NCI-H1048 (cell line): ENCODE measurements at places on chromosomes 16 and 17.

DNA sequence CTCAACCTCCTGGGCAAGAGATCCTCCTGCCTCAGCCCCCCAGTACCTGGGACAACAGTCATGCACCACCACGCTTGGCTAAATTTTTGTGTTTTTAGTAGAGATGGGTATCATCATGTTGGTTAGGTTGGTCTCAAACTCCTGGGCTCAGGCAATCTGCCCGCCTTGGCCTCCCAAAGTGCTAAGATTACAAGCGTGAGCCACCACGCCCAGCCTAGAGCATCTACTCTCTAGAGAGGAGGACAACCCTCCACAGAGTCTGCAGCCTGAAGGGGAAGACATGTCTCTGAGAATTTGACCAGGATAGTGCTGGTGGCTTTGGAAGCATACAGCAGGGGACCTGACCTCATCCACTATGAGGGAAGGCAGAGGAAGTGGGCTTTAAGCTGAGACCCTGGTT, 4.7 kb upstream of the GRB2 start:
- DNase-seq, result no peak

- no peak for DNase-seq
Measured at GRCh38 chr17:71315568-71315967, 805.3 kb upstream of the SOX9 start.

GRCh38 chr17:4530799-4531730, 24.1 kb downstream of the MYBBP1A start:
- no peak for DNase-seq

- DNase-seq, result no peak
Measured at GRCh38 chr17:2419486-2419885, 18.6 kb upstream of the MNT start.

GRCh38 chr16:3443108-3444031, at the start of the genes NAA60 and ZNF597:
Gene NAA60 (plus strand): TSS chr16:3443680. CDS start chr16:3476228, 32,548 bp downstream.
Gene ZNF597 (minus strand): TSS chr16:3443504. CDS start chr16:3443153, 351 bp downstream.
- no peak for DNase-seq

GRCh38 chr17:47879028-47879585, 16.9 kb upstream of the SP2 start:
- no peak for DNase-seq

DNA sequence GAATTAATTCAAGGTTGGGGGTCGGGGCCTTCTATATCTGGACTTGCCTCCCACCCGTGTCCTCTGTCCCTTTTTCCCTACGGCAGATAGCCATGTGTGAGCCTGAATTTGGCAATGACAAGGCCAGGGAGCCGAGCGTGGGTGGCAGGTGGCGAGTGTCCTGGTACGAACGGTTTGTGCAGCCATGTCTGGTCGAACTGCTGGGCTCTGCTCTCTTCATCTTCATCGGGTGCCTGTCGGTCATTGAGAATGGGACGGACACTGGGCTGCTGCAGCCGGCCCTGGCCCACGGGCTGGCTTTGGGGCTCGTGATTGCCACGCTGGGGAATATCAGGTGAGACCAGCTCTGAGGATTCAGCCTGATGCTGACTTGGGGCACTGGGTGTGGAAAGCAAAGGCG, 365 bp downstream of the AQP8 start:
- DNase-seq, result no peak

- no peak for DNase-seq
Measured at GRCh38 chr17:11935734-11936406, 61.4 kb downstream of the ZNF18 start.

DNA sequence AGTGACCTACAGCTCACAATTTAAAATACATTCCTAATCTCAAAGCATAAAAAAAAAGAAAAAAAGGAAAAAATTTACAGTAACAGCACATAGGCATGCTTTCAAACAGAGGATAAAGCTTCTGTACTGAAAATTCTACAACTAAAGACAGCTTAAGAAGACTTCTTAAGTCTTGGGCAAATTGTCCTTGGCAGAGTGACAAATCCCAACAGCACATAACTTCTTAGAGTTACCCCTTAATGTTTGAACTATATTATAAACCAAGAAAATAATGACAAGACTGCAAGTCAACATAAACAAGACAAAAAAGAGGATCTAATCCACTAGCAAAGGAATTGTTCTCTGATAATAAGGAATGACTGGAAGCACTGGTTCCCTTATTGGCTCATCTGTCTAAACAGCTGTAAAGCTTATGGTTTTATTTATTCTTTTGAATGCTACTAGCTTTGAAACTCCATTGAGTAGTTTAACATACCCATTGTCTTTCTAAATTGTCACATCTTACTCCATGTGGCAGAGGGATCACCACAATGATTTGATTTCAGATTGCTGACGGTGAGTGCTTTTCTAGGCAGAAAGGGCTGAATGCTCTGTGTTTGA, 1576.8 kb upstream of the GOT2 start:
- DNase-seq, result no peak

- no peak for DNase-seq
Measured at GRCh38 chr17:68710035-68710780, 109.0 kb upstream of the FAM20A start.

DNA sequence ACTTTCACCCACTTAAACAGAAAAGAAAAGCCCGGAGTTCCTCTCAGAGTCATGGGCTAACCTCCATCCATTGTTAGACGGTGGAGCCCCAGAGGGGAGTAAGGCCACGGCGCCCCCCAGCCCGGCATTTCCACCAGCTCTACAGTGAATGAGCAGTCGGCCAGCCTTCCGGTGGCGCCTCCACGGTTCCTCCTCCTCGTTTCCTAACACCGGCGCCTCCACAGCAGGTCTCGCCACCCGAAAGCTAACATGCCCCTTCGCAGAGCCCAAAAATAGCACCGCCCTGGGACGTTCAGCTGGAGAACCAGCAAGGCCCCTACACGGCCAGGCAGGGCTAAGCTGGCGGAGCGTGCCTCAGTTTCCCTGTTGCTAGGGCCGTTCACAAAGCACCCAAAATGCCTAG, 858 bp downstream of the MMD start:
- DNase-seq, result no peak

DNA sequence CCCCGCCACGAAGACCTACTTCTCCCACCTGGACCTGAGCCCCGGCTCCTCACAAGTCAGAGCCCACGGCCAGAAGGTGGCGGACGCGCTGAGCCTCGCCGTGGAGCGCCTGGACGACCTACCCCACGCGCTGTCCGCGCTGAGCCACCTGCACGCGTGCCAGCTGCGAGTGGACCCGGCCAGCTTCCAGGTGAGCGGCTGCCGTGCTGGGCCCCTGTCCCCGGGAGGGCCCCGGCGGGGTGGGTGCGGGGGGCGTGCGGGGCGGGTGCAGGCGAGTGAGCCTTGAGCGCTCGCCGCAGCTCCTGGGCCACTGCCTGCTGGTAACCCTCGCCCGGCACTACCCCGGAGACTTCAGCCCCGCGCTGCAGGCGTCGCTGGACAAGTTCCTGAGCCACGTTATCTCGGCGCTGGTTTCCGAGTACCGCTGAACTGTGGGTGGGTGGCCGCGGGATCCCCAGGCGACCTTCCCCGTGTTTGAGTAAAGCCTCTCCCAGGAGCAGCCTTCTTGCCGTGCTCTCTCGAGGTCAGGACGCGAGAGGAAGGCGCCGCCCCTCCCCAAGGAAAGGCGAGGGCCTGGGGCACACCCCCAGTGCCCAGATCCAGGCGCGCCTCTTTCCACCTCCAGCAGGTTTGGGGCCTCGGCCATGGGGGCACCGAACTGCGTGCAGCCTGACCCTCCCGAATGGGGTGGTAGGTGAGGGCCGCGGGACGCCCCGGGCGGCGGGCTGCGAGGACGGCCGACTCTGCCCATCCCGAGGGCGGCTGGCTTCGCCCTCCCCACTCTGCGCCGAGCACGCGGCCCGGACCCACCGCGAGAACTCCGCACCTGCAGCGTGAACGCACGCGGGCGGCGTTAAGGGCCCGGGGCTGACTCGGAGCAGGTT, 664 bp downstream of the HBQ1 start:
- DNase-seq, result no peak

DNA sequence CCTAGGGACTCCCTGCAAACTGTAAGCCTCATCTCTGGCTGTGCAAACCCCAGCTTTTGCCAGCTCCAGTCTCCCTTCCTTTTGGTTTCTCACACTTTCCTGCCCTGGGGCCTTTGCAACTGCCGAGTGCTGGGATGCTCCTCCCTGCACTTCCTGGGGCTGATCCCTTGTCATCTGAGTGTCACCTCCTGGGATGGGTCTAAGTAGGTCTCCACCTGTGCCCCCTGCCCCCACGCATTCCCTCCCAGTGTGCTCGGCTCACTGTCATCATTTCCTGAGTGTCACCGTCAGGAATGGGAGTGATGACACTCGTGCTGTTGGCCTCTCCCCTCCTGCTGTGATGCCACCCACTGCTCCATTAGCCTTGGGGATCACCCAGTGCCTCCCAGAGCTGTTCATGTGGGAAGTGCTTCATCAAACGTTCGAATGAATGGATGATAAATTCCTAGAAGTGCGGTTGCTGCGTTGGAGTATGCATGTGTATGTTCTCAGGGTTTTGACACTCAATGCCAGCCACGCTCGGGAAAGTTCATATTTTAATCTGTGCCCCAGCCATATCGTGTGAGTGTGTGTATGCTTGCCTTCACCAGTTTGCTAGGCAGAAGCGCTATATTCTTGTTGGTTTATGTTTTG, 189.9 kb downstream of the NTN1 start:
- DNase-seq, result no peak

- DNase-seq, result no peak
Measured at GRCh38 chr16:22252317-22252716, 44.9 kb upstream of the POLR3E start.

DNA sequence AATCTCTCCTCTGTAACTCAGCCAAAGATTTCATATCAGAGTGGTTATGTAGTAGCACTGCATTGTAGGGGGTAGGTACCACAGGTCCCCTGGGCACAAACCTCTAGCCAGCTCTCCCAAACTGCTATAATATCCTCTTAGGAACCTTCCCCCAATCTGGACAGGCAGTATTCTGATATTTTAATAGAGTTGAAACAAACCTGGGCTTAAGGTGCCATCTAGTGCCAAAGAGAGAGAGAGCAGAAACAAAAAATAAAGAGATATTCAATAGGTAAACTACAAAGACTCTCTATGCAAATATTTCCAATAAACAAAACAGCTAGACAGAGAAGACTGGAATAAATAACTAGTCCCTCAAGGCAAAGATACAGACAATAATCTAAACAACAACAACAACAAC, 1070.0 kb downstream of the CDH11 start:
- no peak for DNase-seq

GRCh38 chr16:78134944-78135619, 35.6 kb downstream of the WWOX start:
- no peak for DNase-seq

DNA sequence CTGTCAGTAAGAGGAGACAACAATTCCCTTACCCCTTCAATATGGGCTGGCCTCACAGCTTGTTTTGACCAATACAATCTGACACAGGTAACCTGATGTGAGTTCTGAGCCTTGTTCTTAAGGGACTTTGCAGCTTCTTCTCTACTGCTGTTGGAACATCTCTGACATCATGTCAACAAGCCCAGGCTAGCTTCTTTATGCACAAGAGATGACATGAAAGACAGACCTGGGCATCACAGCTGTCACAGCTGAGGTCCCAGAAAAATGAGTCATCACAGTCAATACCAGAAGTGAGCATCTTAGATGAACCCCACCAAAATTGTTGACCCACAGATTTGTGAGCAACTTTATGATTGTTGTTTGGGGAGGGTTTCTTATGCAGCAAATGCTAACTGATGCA, 431.7 kb upstream of the PSMD7 start:
- no peak for DNase-seq

- no peak for DNase-seq
Measured at GRCh38 chr17:35641032-35641431, 53.9 kb downstream of the AP2B1 start.

- no peak for DNase-seq
Measured at GRCh38 chr16:49755313-49755620, 100.6 kb downstream of the ZNF423 start.

GRCh38 chr16:69839240-69839688, 77.1 kb downstream of the WWP2 start:
- no peak for DNase-seq

DNA sequence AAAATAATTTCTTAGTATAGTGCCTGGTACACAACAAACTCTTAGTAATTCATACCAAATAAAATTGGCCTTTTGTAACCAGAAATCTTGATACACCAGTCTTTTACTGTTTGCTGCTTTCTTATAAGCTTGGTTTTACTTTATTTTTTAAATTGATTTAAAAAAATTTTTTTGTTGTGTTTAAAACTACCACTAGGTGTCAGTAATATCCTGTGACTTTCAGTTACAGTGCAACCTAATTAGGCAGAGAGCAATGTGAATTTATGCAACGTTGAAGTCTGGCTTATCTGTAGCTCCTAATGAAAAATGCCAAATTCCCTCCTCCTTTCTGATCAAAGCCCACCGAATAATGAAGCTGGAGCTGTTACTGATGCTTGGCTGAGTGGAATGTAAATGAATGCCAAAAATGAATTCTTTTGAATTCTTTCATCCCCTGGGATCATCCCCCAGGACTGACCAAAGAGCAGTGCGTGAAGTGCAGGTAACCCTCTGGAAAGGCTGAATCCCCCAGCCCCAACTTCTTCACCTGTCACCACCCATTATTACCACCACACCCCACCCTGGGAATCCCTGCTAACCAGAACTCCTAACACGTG, 3.8 kb downstream of the ERCC4 start:
- no peak for DNase-seq

DNA sequence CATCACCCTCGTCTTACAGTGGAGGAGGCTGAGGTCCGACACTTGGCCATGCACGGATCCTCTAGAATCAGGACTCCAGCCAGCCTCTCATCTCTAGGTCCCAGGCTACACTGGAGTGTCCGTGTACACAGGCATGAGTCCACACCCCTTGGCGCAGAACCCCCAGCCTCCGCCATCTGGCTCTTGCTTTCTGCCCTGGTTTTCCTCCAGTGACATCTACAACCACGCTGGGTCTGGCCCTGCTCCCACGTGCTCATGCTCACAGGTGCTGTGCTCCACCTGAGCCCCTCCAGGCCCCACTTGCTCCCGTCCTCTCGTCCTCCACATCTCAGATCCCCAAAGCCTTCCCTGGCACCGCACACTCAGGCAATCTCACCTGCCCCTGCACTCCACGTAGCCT, 260.8 kb downstream of the ENGASE start:
- no peak for DNase-seq

GRCh38 chr17:61904094-61904710, 23.6 kb downstream of the INTS2 start:
- no peak for DNase-seq

- no peak for DNase-seq
Measured at GRCh38 chr17:59366040-59366757, 34.7 kb downstream of the YPEL2 start.
